AML-193 (cell line): ENCODE measurements at places on chromosomes 2 and 18.

GRCh38 chr18:50757358-50757757 lies 62.5 kb downstream of the MRO start:
- no peak for DNase-seq

- no peak for DNase-seq
These were observed 140.3 kb upstream of the RAB12 start for GRCh38 chr18:8468921-8469335.

DNA sequence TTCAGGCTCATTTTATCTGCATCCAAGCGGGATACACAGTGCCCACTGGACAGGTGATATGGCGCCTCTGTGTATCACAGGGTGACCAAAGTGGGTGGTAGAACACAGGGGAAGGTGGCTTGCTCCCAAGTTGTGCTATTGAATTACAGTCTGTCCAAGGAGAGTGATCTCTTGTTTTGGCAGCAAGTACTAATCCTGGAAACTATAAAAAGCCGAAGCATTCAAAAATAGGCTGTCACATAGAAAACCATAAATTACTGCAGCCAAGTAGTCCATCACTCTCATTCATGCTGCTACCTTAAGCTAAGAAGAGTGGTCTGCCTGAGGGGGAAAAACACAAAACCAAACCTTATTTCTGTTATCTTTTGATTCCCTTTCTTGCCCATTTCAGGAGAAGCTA lies 237.1 kb upstream of the POU3F3 start:
- DNase-seq, result no peak

GRCh38 chr2:27681841-27682240 lies 18.2 kb downstream of the SLC4A1AP start:
- DNase-seq, result no peak

GRCh38 chr2:74205596-74205995 lies 7.2 kb downstream of the MTHFD2 start:
- DNase-seq, result peak; percentile 23

DNA sequence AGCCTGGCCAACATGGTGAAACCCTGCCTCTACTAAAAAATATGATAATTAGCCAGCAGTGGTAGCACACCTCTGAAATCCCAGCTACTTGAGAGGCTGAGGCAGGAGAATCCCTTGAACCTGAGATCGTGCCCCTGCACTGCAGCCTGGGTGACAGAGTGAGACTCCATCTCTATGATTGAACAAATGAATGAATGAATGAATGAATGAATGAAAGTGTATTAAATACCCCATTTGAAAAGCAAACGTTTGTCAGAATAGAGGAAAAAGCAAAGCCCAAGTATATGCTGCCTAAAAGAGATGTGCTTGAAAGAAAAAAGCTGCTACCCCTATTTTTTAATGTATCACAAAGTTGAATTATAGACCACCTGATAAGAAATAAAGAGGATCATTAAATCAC lies 89.1 kb upstream of the TTC27 start:
- no peak for DNase-seq

- no peak for DNase-seq
These were observed 1723.7 kb downstream of the SUCLG1 start for GRCh38 chr2:82735336-82735735.

GRCh38 chr18:36340246-36340645 lies 42.7 kb downstream of the FHOD3 start:
- DNase-seq, result no peak

DNA sequence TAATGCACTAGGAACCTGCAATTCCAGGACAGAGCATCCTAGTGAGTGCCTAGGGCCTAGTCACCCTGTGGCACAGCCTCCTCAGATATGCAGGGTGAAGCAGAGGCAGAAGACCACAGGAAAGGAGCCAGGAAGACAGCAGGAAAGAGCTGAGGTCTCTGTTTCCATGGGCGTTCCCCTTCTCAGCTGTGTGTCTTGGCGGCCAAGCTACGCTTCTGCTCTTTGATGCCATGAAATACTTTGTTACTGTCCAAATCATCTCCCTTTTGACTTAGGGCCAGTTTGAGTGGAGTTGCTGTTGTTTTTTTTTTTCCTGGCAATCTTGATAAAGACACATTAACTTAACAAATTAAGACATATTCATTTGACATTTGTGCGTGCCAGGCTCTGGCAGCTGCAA lies 67.3 kb downstream of the APOB start:
- no peak for DNase-seq

DNA sequence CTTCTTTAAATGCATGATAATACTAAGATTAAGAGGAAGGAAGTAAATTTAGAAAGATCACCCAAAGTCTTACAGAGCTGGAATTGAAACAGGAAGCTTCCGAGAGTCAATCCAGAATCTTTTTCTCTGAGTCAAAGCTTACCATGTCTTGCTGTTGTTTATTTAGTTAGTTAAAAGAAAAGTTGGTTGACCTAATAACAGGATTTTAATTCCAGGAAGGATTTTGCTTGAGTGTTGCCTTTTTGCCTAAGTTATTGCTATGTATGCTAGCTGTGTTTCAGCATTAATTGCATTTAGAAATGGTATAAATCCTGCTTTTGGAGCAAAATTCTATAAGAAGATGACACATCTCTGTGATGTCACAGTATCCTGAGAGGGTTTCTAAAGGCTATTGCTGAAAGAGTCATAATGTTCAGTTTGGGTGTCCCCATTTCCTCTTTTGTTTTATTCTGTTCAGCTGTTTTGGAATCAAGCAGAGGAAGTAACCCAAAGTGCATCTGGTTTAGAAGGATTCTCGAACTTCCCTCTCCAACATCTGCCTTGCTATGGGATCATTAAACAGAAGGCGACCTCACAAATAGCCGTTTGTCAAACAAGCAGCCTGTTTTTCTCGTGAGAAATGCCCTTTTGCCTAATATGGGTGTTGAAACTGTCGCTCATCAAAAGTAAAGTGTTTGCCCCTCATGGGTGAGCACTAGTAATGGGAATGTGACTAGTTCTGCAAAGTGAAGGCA lies 271.5 kb upstream of the MMADHC start:
- no peak for DNase-seq

DNA sequence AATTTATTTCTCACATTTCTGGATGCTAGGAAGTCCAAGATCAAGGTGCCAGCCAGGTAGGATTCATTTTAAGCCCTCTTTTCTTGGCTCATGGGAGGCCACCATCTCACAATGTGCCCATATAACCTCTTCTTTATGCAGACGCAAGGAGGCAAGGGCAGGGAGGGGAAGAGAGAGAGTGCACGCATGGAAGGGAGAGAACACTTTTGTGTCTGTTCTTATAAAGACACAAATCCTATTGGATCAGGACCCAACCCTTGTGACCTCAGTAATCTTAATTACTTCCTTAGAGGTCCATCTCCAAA lies 32.5 kb downstream of the CMPK2 start:
- DNase-seq, result no peak
